ENCODE measurements at places on chromosomes 7 and 10. TPM values are rescaled to one million over a fixed set of nuclear protein-coding genes. Genes with fewer than 3 reads are reported as not detected.

GRCh38 chr7:99667179-99667578, 12.6 kb downstream of the CYP3A5 start:
- DNase-seq, result no peak

GRCh38 chr10:103534621-103535498, 41.4 kb downstream of the NEURL1 start:
- DNase-seq, result no peak

GRCh38 chr10:118967160-118967559, 62.4 kb upstream of the NANOS1 start:
- no peak for DNase-seq

- no peak for DNase-seq
Observed at GRCh38 chr7:152984421-152984820, 224.9 kb downstream of the ACTR3B start.

DNA sequence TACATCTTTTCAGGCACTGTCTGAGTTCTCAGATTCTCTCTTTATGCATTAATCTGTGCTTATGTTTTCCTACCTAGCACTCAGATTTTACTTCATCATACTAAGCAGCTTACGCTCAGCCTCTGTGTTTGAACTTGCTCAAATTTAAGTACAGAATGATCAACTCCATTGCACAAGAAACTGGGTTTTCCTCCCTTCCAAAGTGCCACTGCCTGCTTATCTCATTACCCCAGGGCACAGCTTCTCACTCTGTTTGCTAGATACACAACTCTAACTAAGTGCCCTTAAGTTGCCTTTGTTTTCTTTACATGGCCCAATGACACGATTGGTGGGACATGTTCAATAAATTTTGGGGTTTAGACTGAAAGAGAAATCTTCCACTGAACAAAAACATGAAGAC, 267.7 kb downstream of the GFRA1 start:
- DNase-seq, result no peak

DNA sequence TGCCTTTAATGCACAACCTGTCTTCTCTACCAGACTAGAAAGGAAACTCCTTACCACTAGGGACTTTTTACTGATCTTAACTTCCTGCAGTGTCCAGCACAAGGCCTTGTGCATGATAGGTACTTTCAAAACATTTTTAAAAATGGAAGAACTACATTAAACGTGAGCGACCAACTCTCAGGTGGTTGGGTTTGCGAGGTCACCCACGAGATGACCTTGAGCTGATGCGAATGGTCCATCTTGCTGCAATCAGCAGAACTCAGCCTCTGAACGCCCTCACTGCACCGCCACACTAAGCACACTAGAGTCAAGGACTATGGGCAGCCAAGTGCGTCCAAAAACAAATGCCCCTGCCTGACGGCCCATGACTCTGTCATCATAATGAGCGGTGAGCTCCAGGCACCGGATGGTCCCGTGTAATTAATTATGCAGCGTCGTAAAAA, 34.9 kb upstream of the PTF1A start:
- DNase-seq, result no peak

DNA sequence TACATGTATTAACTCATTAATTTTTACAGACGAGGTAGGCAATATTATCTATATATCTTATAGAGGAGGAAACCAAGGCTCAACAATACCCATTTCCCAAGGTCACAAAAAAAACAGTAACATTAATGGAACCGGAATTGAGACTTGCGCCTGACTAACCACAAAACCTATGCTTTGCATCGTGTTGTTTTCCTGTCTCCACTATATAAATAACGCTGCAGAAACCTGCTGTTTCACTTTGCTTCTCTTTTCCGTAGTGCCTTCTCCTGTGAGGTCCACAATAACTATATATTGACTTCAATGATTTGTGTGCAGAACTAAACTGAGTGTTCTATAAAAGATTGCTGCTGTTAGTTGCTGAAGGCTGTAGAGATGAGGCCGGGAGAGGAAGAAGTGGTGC, 97.7 kb upstream of the RPA3 start:
- no peak for DNase-seq

GRCh38 chr7:111710839-111711380, 148.6 kb upstream of the IMMP2L start:
- no peak for DNase-seq

- no peak for DNase-seq
Observed at GRCh38 chr10:103845972-103846371, 9.4 kb downstream of the SH3PXD2A start.

DNA sequence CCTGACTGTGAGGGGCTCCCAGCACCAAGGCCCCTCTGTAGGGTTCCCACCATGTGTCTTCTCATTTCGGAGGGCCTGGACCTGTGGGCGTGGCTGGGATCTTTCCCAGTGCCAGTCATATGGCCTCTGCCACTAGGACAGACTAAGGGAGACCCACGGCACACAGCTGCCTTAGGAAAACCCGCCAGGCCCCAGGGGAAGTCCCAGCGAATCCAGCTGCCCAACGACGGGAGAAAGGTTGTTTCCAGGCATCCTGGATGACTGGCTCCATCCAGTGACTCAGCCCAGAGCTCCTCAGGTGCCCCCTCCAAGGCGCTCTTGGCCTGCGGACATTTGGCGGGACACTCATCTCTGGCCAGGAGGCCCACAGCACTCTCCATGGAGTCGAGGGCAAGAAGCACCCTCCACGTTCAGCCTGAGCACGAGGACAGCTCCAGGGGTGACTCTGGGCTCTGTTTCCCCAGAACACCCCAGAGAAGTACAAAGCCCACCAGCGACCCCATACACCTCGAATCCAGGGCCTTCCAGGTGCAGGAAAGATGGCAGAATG, 39.9 kb downstream of the PWWP2B start:
- no peak for DNase-seq

DNA sequence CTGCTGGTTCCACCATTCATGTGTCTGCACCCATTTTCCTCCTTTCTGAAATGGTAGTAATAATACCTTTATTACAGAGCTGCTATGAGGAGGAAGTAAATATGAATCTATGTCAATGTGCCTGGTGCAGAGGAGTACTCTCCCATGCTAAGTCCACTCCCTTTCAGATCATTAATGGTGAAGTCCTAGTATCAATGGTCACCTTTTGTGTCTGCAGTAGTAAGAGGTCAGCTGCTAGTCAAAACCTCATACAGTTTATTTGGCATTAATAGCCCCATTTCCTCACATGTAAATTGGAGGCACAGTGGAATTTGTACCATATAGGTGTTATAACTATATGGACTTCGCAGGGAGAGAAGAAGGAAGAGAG, 581.0 kb downstream of the REEP3 start:
- no peak for DNase-seq

GRCh38 chr7:128092221-128092620, 61.0 kb upstream of the LRRC4 start:
- DNase-seq, result no peak

- DNase-seq, result no peak
Observed at GRCh38 chr7:145474009-145474686, 638.3 kb upstream of the TPK1 start.

GRCh38 chr7:102004848-102005247, 187.4 kb downstream of the CUX1 start:
- no peak for DNase-seq

DNA sequence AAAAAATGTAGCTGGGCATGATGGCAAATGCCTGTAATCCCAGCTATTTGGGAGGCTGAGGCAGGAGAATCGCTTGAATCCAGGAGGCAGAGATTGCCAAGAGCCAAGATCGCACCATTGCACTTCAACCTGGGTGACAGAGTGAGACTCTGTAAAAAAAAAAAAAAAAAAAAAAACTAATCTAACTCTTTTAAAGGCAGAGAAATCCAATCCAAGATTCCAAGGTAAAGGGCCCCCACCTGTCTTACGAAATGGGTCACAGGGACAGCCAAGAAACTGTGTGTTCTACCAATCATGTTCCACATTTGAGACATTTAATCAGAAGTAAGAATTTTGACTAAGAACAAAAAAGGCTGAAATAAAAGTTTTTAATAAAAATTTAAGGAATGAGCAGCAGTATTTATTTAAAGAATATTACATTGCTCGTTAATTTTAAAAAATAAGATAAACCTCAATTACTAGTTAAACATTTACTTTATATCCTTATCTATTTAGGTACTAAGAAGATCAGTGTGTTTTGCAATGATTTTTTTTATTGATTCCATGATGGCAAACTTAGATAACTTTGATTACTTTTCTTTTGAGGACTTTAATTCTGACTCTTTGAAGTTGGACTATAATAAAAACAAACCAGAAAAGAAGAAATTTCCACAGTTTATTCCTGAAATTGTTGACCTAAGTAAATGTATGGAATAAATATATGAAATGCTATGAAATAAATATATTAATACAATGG, 6.7 kb upstream of the OAT start:
- DNase-seq, result no peak

DNA sequence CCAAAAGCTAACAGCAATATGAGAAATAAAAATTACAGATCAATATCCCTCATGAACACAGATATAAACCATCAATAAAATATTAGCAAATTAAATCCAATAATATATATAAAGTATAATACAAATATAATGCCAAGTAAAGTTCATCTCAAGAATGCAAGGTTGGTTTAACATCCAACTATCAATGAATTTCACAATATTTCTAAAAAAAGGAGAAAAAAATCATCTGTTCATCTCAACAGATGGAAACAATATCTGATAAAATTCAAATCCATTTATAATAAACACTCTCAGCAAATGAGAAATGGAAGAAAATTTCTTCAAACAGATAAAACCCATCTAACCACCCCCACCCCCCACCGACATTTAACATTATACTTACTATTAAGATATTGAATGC, 86.9 kb downstream of the SIRT1 start:
- no peak for DNase-seq

GRCh38 chr7:139860090-139860775, 31.2 kb downstream of the TBXAS1 start:
- no peak for DNase-seq

DNA sequence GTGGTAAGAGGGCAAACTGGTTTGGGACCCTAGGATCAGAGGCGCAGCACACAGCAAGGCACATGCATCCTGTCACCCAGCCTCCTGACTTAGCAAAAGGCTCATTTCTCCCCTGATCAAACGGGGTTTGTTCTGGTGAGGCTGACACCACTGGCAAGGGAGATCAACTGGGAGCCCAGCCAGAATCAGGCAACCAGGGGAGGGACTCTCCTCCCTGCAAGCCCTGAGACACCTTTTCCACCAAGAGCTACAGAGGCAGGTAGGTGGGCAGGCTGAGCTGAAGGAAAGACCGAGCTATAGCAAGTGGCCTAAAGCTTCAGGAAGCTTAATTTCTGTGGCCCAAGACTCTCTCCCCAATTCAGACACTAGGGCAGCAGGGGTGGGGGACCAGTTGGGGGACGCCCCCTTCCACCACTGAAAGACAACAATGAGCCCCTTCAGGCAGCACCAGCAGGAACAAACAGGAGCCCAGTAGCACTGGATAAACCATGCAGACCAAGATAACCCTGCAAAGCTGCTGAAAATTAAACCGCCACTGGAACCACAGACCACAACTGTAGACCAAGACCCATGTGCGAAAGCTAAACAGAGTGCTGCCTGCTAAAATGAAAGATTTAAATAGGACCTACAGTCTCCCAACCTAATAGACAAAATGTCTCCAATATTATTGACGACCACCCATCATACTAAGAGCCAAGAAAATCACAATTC, 27.1 kb upstream of the SAR1A start:
- DNase-seq, result no peak

GRCh38 chr10:17904564-17904963, 47.2 kb upstream of the SLC39A12 start:
- DNase-seq, result no peak

- peak; percentile 84 for DNase-seq
Observed at GRCh38 chr10:132396494-132397035, 435 bp upstream of the PWWP2B start.

The ANKRD1 gene
- not detected for total RNA-seq

The TACR2 gene
- 0.82 TPM for total RNA-seq

The EGR2 gene
- total RNA-seq, result 1.6 TPM

The ABCB1 gene
- 6.5 TPM for total RNA-seq

The DLD gene
- total RNA-seq, result 54.6 TPM

The FAM241B gene
- total RNA-seq, result 13.9 TPM

The ACHE gene
- 11.0 TPM for total RNA-seq

The MALRD1 gene
- 1.2 TPM for total RNA-seq

The RAB18 gene
- total RNA-seq, result 112 TPM

The GHRHR gene
- total RNA-seq, result not detected

Measured in frontal cortex (tissue), 4 donors.